ENCODE measurements at places on chromosomes 6 and 20. TPM values are rescaled to one million over a fixed set of nuclear protein-coding genes. Genes with fewer than 3 reads are reported as not detected.

DNA sequence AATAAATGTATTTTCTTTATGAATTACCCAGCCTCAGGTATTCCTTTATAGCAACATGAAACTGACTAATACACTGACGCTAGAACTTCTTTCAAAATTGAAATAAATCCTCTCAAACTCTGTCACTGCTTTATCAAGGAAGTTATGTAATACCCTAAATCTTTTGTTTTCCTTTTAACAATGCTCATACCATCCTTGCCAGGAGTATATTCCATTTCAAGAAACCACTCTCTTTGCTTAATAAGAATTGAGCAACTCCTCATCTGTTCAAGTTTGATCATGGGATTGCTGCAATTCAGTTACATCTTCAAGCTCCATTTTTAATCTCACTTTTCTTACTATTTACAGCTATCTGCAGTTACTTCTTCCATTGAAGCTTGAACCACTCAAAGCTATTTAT, 707.6 kb upstream of the MARCKS start:
- H3K36me3 ChIP-seq, result no peaks in the 10 kb centered on the region
- no peaks in the 10 kb centered on the region for H3K27me3 ChIP-seq
- no peak overlapping the region for H3K4me3 ChIP-seq

ATP9A gene
- total RNA-seq, result 32.1 TPM

DNA sequence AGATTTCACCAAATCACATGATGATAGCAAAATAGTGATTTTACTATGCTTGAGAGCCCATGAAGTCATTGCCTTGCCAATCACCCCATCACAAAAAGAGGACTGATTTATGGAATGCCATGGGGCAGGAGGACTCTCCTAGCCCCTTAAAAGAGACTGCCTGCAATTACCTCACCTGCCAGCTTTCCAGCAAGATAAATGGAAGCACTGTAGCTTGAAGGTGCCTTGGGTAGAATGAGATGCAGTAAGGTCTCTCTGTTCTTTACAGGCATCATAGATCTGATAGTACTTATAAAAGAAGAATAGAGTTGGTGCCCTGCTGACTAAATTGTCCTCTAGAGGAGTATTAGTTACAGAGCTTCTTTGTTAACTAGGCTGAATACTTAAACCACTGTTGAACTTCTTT, 242.3 kb downstream of the TMEM242 start:
- H3K4me3 ChIP-seq, result no peak overlapping the region
- H3K27ac ChIP-seq, result no peak overlapping the region
- H3K36me3 ChIP-seq, result peaks cover 12% of the 10 kb centered on the region
- H3K27me3 ChIP-seq, result no peaks in the 10 kb centered on the region

NRSN1 gene
- not detected for total RNA-seq

- no peak overlapping the region for H3K27ac ChIP-seq
- H3K4me3 ChIP-seq, result no peak overlapping the region
- H3K4me1 ChIP-seq, result no peaks in the 10 kb centered on the region
Observed at GRCh38 chr6:112800439-112800838, 453.3 kb downstream of the RFPL4B start.

GRCh38 chr6:144055121-144055931, 40.0 kb downstream of the SF3B5 start:
- no peaks in the 10 kb centered on the region for H3K27me3 ChIP-seq
- no peak for DNase-seq
- peak overlapping the region; percentile 15 for H3K27ac ChIP-seq
- H3K36me3 ChIP-seq, result no peaks in the 10 kb centered on the region
- H3K4me3 ChIP-seq, result no peak overlapping the region
- no peaks in the 10 kb centered on the region for H3K4me1 ChIP-seq

DNA sequence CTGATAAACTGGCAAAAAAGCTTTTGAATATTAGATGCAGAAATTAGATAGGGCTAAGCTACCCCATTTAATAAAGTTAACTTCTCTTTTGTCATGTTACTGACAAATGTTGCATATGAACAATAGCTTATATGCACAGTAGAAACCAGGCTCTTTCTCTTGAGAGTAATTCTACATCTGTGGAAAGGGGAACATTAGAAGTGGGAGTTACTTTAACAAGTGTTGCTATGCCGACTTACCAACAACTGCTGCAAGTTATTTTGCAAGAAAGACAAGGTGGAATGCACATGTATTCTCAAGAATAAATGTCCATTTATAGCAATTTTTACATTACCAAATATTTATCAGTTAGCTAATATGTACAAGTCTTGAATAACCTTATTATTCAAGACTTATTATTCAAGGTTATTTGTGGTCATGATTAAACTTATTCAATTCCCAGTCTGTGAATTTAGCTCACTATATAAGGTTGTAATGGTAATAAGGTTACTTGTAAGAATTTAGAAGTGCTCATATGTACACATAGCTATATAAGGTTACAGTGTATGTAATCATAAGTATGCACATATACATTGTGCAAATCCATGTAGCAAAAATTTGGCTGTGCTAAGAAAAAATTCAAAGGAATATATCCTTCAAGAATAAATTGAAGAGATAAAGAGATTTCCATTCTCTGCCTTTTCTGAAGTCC, 38.3 kb downstream of the ADGRG6 start:
- H3K27ac ChIP-seq, result no peak overlapping the region
- H3K4me3 ChIP-seq, result no peak overlapping the region
- H3K4me1 ChIP-seq, result no peaks in the 10 kb centered on the region
- no peaks in the 10 kb centered on the region for H3K27me3 ChIP-seq

- no peak overlapping the region for H3K4me3 ChIP-seq
- H3K27ac ChIP-seq, result no peak overlapping the region
Observed at GRCh38 chr6:26570027-26570809, 26.5 kb upstream of the ABT1 start.

- H3K27ac ChIP-seq, result peak overlapping the region; percentile 99
- H3K27me3 ChIP-seq, result no peaks in the 10 kb centered on the region
- peak; percentile 79 for DNase-seq
- H3K36me3 ChIP-seq, result peaks cover 19% of the 10 kb centered on the region
- H3K4me3 ChIP-seq, result peak overlapping the region; percentile 100
Observed at GRCh38 chr20:23350904-23351838, 580 bp downstream of the NXT1 start.

GRCh38 chr6:1611572-1612298, 2.0 kb downstream of the FOXC1 start:
- peaks cover 76% of the 10 kb centered on the region for H3K27me3 ChIP-seq
- peaks cover 7% of the 10 kb centered on the region for H3K4me1 ChIP-seq
- H3K4me3 ChIP-seq, result peak overlapping the region; percentile 51
- DNase-seq, result no peak
- no peak overlapping the region for H3K27ac ChIP-seq

DNA sequence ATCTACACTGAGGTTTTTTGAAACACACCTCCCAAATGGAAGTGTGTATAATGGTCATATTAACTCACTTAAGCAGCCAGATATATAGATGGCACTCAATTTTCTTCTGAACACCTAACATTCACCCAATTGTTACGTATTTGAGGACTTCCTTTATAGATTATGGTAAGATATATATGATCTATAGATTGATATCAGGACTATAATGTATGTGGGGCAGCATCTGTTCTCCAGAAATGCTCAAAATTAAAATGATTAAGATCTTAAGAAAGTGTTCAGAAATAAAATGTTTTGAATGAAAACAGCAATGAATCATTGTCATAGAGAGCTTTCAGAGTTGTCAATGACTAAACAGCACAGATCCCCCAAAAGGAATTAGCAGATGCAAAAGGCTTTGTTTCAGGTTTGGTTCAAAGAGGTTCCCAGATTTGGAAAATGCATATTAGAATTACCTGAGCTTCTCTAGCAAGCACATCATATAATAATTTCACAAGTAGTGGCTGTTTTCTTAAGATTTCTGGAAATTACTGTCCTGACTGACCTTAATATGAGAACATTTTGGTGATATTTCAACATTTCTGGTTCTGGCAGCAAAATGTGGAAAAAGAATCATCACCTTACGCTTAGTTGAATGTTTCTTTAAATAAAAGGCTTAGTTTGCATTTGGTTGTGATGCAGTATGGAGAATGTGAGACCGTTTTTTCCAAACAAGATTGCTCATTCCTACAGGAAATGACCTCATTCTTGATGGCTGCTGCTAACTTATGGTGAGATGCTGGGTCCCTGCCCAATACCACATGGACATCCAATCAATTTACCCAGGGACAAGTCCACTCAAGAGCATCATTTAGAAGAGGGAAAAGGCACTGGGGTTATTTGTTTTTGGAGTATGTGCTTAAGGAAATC, 31.5 kb downstream of the TRAF3IP2 start:
- H3K4me3 ChIP-seq, result no peak overlapping the region
- H3K36me3 ChIP-seq, result peaks cover 62% of the 10 kb centered on the region
- H3K27ac ChIP-seq, result no peak overlapping the region
- H3K4me1 ChIP-seq, result peaks cover 15% of the 10 kb centered on the region

DNA sequence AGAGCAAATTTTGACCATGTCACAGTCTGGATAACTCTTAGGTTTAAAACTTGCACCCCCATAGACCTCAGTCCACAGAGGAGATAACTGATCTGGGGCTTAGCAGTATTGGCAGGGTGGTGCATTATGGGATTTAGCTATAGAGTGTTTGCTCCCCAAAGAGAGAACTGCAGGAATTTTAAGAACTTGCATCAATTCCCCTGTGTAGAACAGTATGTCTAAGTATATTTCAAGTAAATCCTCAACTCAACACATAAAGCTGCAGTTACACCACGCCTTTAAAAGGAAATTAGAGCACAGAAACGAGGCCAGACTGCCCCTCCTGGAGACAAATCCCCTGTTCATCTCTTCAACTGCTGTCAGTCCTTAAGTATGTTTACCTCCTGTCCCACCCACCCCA, 144.9 kb downstream of the TRMT11 start:
- no peak overlapping the region for H3K27ac ChIP-seq
- H3K4me3 ChIP-seq, result no peak overlapping the region
- H3K27me3 ChIP-seq, result no peaks in the 10 kb centered on the region
- DNase-seq, result no peak

DNA sequence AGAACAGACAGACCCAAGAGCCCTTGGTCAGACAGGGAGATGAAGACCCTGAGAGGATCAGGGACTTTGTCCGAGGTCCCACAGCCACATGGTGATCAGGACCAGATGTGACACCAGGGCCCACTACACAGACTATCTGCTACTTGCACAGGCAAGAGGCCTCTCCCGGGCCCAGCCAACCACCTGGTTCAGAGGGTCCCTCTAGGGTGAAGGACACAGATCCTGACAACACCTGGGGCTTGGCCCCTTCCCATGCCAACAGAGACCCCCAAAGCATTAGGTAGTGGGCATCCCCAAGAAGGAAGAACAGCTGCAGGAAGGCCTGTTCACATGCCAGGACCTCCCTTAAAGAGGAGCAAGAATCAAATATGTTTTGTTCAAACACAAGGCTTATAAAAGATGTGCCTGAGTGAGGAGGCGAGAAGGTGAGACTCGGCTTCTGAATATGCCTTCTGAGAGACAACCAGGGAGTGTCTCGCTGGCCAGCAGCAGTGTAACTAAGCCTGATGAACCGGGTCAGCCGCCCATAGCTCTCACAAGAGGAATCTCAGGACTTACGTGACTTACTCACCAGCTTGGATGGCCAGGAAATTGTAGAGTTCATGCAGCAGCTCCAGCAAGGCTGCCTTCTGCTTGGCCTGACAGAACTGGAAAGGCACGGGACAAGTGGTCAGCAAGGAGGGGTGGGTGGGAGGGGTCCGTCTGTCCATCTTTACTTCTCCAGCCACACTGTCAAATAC, 5.0 kb downstream of the LEMD2 start:
- peaks cover 24% of the 10 kb centered on the region for H3K4me1 ChIP-seq
- no peak overlapping the region for H3K4me3 ChIP-seq
- DNase-seq, result no peak
- H3K36me3 ChIP-seq, result peaks cover 62% of the 10 kb centered on the region
- no peaks in the 10 kb centered on the region for H3K27me3 ChIP-seq

DNA sequence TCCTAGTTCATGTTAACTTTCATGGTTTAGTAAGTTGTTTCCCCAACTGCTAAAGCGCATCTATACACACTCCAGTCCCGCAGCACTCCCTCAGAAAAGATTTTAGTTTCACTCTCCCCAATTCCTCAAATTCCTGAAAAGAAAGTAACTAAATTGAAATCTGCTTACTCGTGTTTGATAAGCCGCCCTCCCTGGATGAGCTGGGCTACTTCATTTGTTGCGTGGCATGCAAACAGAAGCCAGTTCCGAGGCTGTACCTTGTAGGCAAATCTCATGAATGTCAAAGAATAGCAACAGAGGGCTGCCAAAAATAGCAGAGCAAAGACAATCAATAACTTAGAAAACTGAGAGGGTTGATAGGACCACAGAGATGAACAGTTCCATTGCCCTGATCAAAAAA, 16.9 kb downstream of the MPC1 start:
- no peaks in the 10 kb centered on the region for H3K27me3 ChIP-seq
- H3K27ac ChIP-seq, result no peak overlapping the region
- DNase-seq, result no peak

WDR27 gene
- total RNA-seq, result 39.0 TPM

DNA sequence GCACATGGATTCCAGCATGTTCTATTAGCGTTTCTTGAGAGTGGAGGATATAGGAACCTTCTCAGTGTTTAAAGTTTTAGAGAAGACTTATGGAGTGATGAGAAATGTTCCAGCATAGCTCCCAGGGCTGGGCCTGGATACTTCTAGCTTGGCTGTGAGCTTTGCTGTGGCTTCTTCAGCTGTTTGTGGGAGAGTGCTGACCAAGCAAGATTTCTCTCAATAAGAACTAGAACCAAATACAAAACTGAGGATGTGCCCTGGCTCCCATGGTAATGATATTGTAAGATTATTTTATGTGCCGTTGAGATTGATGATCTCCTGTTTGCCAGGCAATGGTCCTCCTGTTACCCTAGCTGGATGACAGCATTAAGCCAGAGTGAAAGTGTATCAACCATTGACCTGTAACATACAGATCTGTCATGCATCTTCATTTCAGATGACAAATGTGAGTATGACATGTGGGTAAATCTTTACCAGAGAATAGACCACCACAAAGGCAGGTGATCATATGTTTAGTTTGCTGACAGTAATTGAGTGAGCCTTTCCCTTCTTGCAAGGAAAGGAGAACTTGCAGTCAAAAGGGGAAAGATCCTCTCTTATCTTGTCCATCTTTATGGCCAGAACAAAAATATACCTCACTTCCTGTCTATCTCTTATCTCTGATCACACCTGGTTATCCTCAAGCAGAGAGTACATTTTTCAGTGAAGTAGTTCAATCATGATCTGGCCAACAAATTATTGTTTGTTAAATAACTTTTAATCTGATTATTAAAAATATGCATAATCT, 180.1 kb downstream of the SLC24A3 start:
- DNase-seq, result no peak
- no peak overlapping the region for H3K27ac ChIP-seq
- H3K4me1 ChIP-seq, result no peaks in the 10 kb centered on the region
- H3K27me3 ChIP-seq, result no peaks in the 10 kb centered on the region

GRCh38 chr6:159929819-159930218, 39.0 kb downstream of the MAS1 start:
- H3K27ac ChIP-seq, result no peak overlapping the region
- no peak overlapping the region for H3K4me3 ChIP-seq
- no peak for DNase-seq
- no peaks in the 10 kb centered on the region for H3K27me3 ChIP-seq
- H3K36me3 ChIP-seq, result no peaks in the 10 kb centered on the region

- no peaks in the 10 kb centered on the region for H3K36me3 ChIP-seq
- H3K27me3 ChIP-seq, result no peaks in the 10 kb centered on the region
- H3K4me1 ChIP-seq, result no peaks in the 10 kb centered on the region
- no peak overlapping the region for H3K4me3 ChIP-seq
Observed at GRCh38 chr20:36629719-36630681, 16.0 kb downstream of the SLA2 start.
